ENCODE measurements at places on chromosomes 2 and 18.

DNA sequence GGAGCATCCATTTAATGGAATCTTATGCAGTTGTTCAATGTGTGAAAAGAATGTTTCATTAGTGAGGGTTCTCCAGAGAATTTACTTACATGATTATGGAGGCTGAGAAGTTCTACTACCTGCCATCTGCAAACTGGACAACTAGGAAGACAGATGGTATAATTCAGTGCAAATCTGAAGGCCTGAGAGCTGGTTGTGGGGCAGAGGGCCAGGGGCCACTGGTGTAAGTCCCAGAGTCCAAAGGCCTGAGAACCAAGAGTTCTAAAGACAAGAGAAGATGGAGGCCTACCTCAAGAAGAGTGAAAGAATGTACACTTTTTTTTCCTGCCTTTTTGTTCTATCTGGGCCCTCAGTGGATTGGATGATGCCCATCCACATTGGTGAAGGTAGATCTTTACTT, 114.8 kb downstream of the DDX1 start:
- ATAC-seq, result no peak

- no peak for ATAC-seq
These were observed 1.4 kb upstream of the KCNG3 start for GRCh38 chr2:42495234-42495581.

GRCh38 chr2:138193416-138194213, 229.3 kb downstream of the HNMT start:
- ATAC-seq, result no peak

GRCh38 chr2:235666213-235666781, 172.5 kb downstream of the AGAP1 start:
- ATAC-seq, result peak; percentile 34

DNA sequence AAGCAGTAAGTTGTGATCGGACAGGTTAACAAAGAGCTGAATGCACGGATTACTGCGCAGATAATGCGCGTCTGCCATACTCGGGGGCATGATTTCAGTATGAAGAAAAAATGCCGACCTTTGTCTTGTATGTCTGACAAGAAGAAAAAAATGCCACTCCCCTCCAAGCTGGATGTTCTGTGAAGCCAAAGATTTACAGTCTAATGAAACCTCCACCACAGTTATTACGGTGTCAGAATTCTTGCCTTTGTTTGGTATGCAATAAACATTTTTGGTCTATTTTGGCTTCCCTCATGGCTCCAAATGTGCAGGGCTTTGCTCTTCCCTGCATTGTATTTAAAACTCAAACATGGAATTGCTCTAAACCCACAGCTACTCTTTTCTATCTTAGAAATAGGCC, 72.2 kb upstream of the THUMPD2 start:
- ATAC-seq, result no peak

DNA sequence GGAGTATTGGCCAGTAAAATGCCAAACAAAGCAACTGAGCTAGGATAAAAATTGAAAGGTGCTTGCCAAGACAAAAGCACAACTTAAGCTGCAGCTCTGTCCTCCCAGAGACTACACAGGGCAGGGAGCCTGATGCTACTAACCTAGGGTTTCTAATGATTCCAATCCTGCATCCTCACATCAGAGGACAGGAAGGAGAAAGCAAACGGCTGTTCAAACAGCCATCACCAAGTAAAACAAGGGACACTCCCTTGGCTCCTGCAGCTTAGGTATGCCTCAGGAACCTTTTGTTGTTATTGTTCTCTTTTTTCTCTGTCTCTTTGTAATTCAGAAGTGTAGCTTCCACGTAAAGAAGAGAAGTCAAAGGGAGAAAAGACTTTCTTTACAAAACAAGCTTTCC, 99.5 kb downstream of the TCF4 start:
- no peak for ATAC-seq

DNA sequence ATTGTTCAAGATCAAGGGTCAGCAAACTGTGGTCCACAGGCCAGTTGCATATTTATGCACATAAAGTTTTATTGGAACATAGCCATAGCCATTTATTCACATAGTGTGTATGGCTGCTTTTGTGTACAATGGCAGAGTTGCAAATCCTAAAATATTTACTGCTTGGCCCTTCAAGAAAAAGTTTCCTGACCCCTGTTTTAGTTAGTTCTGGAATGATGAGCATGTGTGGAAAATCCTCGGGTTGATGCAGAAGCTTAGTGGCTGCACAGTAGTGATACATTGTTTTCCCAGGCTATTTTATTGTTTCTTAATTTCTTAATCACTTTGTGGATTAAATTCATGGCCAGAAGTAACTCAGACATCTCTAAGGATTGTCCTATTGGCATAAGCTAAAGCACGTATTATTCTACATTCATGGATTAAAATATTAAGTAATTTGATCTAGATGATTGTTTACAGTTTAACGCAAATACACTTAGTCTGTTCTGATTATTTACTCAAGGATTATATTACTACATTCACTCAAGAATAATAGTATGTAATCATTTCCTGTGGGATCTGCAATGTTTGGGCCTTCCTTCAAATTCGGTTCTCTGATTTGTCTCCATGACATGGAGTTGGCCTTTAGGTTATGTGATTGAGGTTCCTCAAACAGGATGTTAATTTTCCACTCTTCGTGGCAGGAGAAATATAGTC, 165.5 kb downstream of the TMEM247 start:
- no peak for ATAC-seq

DNA sequence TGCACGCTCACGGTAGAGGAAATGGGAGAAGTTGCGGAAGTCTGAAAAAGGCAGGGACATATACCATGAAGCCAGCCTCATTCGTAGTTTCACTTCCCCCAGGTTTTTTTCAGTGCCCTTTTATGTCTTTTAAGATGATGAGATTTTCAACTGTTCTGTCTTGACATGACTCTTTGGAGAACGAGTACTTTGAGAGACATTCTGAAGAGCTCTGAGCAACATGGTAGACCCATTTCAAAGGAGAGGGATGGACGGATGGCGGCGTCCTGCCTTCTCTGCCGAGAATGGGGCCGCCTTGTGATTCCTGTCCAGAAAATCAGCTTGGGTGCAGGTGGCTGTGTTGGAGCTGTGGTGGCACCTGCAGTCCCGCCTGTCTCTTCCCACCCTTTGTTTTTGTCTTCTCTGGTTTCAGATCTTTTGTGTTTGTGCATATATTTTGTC, 41.7 kb downstream of the SH3BP4 start:
- ATAC-seq, result no peak

- no peak for ATAC-seq
These were observed 315.5 kb upstream of the MYT1L start for GRCh38 chr2:2646433-2647051.

DNA sequence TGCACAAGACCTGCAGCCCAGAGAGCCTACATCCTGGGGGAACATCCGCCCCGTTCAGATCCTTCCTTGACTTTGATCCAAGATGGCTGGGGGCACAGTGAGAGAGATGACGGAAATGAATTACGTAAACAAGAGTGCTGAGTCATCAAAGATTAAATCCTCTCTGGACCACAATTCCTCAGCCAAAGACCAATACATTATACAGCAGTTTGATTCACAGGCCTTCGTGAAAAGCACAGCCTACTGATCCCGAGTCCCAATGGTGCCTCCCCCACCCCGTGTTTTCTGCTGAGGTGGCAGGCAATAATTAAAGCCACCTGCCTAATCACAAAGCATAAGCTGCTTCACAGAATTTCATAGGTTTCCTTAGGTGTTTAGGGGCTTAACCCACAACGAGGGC, 43.0 kb downstream of the MYO5B start:
- no peak for ATAC-seq

- peak; percentile 52 for ATAC-seq
These were observed 62.0 kb downstream of the CACNB4 start for GRCh38 chr2:152036611-152037469.

DNA sequence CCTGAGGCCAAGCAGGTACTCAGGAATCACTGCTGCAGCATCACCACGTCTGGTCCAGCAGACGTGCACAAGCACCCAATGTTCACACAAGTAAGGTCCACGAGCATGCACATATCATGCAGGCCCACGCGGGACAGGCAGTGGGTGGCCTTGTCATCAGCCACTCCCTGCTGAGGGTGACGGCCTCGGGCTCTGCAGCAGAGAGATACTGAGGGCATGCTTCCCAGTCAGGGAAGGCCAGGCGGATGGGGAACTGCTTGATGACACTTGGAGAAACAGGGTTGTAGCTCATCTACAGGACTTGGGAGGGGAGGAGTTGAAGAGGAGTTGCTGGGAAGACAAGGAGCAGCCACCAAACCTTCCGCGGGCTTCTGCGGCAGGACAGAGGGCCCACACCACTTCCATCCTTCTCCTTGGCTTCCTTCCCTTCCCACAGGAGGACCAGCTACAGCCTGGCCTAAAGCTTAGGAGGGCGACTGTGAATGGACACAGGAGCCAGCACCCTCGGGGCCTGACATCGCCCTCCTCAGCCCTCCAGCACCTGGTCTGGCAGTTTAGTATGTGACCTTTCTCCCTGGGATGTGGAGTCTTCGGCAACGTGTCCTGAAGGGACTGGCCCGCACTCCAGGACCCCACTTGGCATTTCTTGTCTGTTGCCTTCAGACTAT, 15.2 kb downstream of the MFSD2B start:
- no peak for ATAC-seq

DNA sequence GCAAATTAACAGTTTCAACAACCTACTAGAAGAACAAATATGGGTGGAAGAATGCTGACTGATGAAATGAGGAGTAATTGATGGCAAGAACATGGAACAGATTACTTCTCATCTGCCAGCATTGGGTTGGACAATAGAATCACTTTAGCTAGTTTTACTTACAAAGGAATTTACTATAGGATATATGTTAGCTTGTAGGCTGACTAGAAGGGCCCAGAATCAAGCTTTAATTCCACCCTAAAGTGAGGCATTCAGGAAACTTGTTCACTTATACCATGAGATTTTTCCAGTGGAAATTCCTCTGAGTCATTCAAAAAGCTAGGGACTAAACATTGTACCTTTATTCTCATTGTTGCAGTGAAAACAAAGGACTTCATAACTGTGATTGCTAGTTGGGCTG, 5.0 kb upstream of the ZSWIM2 start:
- no peak for ATAC-seq

GRCh38 chr2:36473230-36473629, 117.7 kb downstream of the CRIM1 start:
- peak; percentile 29 for ATAC-seq

GRCh38 chr18:8799001-8799400, 93.6 kb downstream of the MTCL1 start:
- no peak for ATAC-seq

DNA sequence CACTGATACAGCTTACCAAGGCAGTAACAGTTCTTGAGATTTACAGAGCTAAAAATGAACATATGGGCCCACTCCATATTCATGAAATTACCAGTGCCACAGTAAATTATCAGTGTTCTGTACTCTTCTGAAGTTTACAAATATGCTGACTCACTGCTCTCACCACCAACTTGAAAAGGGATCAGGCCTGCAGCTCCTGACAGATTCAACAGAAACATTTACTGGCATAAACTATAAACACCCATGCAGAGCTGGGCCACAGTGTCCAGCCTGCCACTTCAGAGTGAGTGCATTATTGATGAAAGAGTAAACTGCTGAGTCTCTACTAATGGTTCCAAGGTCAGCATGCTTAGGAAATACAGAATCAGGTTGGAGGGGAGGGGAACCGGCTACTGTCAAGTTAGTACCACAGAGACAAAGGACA, 83.1 kb downstream of the FARSB start:
- ATAC-seq, result peak; percentile 68

DNA sequence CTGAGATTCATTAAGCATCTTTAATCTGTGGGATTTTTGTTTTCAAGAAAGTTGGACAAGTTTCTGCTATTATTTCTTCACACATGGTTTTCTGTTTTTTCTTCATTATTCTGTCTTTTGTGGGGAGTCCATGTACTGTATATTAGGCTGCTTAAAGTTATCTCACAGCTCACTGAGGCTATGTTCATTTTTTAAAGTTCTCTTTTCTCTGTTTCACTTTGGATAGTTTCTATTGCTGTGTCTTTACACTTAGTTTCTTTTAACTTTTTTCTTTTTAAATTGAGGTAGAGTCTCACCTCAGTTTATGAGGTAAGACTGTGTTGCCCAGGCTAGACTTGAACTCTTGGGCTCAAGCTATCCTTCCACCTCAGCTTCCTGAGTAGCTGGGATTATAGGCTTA, 8.6 kb downstream of the OSBPL6 start:
- ATAC-seq, result no peak

DNA sequence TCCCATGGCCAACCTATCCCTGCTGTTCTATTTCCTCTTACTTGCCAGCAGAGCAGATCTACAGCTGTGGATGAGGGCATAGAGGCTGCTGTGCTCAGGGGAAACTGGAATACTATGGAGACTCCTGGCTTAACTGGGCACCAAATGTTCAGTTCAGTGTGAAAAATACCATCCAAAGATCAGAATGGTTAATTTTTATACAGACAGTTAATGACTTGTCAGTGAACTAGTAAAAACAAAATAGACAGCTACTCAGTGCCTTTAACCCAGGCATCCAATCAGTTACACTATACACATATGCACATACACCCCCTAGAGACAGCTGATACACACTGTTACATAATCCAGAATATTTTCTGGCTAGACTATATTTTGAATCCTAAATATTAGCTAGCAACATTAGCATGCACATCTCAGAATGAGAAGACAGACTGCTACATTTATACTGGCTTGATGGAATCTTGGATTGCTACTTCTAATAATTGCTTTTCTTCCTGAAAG, 59.1 kb upstream of the WIPF1 start:
- no peak for ATAC-seq

DNA sequence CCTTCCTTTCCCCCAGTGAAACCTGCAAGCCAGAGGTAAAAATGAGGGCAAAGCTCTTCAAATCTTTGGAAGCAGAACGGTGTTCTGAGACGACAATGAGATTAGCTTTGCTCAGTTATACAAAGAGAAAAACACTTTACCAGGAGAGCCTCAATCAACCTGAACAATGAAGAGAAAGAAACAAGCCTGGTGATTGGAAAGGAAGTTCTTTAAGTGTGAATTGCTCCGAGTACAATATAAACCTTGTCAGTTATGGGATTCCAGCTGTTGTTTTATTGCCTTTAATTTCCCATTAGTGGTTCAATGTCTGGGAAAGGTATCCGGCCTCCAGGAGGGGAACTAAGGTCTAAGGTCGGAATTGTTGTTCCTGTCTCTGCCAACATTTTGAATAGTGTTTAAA, 901.6 kb downstream of the EPHA4 start:
- ATAC-seq, result no peak

DNA sequence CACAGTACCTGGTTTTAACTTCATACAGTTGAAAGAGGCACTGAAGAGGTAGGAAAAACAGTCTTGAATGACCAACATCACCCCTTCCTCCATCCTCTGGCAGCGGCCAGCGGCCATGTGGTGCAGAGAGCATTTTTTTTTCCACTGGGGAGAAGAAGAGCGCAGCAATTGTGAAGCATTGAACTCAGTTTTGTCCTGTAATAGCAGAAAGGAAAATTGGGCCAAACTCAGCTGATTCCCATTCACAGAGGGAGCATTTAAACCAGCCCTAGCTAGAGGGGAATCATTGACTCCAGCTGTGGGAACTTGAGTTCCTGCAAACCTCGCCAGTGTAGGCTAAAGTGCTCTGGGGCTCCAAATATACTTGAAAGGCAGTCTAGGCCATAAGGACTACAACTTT, 316.6 kb upstream of the CHST9 start:
- ATAC-seq, result no peak

DNA sequence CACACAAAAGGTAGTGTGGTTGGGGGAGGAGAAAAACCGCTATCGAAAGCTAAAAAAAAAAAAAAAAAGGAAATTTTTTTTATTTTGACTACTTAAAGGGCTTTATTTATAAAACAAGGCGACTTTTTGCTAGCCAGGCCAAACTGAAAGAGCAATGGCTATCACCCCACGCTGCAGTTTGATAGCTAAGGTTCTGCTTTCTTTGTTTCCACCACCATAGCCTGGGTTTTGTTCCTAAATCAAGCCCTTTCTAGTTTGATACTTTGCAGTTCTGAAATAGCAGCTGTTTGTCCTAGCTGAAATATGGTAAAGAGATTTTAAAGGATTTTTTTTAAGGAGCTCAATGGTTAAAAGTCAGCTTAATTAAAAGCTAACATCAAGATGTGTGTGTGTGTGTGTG, 67.4 kb upstream of the ABCA12 start:
- no peak for ATAC-seq
